Progenitor cell of endocrine pancreas (in vitro differentiated cells): ENCODE measurements at places on chromosomes 12 and 14.

DNA sequence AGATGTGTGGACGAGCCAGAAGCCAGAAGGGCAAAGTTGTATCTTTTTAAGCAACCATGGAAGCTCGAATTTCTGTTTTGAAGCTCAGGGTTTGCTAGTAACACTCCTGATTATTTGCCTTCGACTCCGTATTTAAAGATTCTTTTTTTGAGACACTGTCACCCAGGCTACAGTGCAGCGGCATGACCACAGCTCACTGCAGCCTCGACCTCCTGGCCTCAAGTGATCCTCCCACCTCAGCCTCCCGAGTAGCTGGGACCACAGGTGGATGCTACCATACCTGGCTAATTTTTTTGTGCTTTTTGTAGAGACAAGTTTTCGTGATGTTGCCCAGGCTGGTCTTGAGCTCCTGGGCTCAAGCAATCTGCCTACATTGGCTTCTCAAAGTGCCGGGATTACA is 18.7 kb upstream of the OASL start:
- DNase-seq, result no peak

DNA sequence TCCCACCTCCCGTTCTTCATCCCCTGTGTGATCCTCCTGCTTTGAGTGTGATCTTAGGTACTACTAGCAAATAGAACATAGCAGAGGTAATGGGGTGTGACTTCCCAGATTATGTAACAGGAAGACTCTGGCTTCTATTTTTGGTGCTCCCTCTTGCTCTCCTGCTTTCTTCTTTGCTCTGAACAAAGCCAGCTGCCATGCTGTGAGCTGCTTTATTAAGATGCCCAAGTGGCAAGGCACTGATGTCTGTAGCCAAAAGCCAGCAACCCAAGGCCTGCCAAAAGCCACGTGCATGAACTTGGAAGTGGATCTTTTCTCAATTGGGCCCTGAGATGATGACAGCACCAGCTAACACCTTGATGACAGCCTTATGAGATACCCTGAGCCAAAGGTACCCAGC is 5.8 kb upstream of the MFAP5 start:
- no peak for DNase-seq

GRCh38 chr14:66070542-66071319 is 415.4 kb upstream of the CCDC196 start:
- DNase-seq, result peak; percentile 77

- DNase-seq, result no peak
Measured at GRCh38 chr12:12582193-12582881, 19.7 kb upstream of the DUSP16 start.

DNA sequence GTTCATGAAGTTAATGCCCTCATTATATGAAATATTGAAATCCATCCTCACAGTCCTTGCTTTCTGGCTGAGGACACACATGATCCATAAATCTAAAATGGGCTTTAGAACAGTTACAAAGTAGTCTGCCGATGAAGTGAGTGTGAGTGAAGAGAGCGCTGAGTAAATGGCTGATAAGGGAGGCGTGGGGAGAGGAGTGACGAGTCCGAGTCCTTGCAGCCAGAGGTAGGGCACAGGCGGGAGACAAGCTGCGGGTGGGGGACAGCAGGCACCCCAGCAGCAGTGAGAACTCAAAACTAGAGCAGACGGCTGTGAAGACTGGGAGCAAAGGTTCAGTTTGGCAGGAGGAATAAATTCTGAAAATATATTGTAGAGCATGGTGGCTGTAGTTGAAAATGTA is 140.1 kb upstream of the ATP2B1 start:
- DNase-seq, result no peak

GRCh38 chr12:51662728-51663154 is 71.7 kb downstream of the SCN8A start:
- DNase-seq, result no peak

GRCh38 chr12:107760207-107760808 is 629 bp downstream of the PRDM4 start:
- peak; percentile 15 for DNase-seq

DNA sequence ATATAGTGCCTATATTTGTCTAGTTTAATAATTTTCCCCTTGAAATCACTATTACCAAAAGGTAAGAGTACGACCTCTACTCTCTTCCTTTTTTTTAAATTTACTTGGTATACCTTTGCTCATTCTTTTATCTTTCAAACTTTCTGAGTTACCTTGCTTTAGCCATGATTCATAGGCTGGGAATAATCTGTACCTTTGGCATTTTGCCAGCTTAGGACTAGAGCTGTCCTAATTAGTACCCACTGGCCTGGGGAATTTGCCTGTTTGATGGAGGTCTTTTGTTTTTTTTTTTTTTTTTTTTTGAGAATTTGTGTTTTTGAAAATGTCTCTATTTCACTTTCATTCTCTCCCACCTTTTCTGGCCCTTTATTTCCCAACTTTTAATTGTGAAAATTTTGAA is 8.7 kb upstream of the SLC4A8 start:
- DNase-seq, result no peak

DNA sequence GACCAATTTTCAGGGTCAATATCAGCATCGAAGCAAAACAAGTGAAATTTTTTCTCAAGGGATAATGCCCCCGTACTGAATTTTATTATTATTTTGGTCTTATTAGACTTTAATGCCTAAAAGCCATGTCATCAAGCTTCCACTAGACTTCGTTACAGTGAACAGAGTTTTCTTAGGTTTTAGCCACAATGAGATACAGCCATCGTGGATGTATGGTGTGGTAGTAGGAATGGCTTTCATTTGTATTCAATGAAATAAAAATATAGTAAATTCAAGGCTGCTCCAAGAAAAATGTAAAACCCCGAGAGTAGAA is 11.7 kb downstream of the TAOK3 start:
- no peak for DNase-seq

GRCh38 chr14:24463884-24464785 is 21.6 kb upstream of the SDR39U1 start:
- DNase-seq, result no peak

- no peak for DNase-seq
Measured at GRCh38 chr14:75025082-75025481, 22.4 kb downstream of the EIF2B2 start.

DNA sequence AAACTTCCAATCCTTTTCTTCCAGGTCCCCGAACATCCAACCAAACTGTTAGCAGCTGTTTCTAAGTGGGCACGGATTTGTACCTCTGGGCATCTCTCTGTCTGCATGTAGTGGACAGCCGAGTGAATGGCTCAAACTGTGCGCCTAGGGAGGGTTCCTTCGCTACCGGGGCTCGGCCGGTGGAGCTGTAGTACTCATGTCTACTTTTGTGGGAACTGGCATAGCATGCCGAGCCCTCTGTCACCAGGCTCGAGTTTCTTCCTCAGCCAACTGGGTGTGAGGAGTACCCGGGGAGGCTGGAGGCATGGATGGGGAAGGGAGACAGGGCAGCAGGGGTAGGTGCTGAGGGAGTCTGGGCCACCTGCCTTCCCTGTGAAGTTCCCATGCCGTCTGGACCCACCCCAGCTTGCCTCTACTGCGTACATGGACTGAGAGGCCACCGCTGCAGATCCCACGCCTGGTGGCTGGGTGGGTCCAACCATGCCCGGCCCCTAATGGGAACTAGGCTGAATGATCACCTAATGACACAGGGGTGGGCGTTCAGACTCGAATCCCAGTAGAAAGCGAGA is 23.0 kb downstream of the TNFAIP2 start:
- DNase-seq, result no peak

GRCh38 chr14:104650981-104651875 is 38.2 kb upstream of the INF2 start:
- DNase-seq, result no peak

DNA sequence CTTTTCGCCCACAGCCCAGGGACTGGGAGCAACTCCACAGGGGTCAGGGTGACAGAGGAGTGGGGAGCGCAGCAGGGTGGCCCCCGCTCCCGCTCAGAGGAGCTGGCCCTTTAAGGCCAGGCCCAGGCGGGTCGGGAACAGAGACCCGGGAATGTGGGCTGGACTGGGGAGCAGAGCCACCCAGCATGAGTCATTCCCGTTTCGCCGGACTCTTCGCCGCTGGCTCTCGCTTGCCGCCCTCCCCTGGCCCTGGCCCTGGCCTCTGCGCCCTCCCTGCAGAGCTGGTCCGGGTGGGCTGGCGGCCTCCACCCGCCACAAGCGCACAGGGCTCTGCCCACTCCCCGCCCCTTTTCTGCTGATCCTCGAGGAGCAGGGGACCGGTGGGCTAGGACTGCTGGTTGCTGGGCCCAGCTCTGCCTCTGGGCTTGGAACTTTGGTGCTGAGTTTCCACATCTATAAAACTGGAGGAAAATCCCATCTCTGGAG is 92.8 kb downstream of the NINJ2 start:
- peak; percentile 54 for DNase-seq

- no peak for DNase-seq
Measured at GRCh38 chr14:93056840-93057585, 58.7 kb downstream of the ITPK1 start.

DNA sequence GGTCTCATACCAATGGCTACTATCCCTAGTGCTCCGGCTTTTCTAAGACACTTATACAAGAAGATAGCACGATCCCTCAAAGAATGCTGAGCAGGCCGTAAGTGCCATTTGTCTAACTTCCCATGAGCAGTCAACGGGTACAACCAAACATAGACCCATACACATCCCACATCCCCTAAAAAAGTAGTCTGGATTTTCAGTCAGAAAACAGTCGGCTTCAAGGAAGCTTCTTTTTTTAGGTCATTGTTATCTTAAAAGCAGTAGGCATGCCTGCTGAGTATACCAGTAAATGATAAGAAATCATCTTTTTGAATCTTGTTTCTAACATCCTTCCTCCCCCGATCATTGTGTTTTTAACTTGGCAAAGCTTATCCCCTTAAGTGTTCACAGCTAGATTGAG is 19.8 kb downstream of the OSBPL8 start:
- no peak for DNase-seq

GRCh38 chr12:87836190-87836589 is 193.0 kb downstream of the C12orf50 start:
- no peak for DNase-seq

DNA sequence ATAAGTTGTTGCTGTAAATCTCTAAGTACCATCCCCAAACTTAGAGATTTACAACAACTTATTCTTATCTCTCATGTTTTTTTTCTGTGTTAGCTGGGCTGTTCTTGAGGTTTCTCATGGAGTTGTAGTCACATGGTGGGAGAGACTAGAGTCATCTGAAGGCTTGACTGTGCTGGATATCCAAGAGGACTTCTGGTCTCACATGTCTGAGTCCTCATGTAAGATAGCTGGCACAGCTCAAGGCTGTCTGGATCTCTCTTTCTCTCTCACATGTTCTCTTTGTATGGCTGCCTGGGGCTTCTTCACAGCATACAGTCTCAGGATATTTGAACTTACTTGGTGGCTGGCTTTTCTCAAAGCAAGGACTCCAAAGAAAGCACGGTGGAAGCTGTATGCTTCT is 63.8 kb downstream of the DACT1 start:
- no peak for DNase-seq

DNA sequence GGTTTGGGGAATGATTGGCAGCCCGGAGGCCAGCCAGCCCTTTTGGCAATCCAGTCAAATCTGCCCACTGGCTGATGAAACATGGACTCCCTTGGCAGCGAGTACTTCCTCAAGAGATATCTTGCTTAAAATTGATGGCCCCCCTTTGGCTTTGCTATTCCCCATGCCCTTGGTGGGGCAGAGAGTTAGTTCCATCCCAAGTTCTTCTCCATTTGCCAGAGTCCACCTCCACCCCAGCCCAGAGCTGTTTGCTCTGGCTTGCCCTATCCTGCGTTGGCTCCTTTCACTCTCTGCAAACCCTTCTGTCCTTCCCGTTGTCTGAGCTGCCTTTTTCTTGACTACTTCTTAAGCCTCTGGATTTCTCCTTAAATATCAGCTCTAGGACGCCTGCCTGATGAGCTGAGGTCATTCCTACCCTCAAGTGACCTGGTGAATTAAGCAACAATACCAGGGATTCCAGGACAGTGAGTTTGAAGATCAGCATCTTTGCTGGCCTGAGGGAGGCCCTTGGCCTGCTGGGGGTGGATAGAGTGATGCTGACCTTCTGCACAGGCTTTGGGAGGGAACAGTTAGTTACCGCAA is 212.0 kb downstream of the CACNA1C start:
- DNase-seq, result no peak

DNA sequence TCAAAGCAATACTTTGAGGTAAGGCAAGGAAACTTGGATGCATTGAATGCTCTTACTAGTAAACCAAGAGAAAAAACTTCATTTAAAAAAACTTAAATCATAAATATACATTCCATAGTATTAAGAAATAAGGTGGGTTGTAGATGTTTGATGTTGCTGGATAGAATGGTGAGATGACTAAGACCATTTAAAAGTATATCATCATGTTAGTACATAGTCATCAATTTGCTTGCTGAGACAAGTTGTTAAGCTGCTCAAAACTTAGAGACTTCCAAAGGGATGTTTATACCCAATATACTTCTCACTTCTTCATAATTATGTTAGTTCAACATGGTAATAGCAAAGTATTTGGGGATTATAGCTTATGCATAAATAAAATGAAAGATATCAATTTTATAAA is 675.5 kb upstream of the MGAT4C start:
- no peak for DNase-seq

- no peak for DNase-seq
Measured at GRCh38 chr14:70716958-70717357, 75.2 kb downstream of the TTC9 start.

DNA sequence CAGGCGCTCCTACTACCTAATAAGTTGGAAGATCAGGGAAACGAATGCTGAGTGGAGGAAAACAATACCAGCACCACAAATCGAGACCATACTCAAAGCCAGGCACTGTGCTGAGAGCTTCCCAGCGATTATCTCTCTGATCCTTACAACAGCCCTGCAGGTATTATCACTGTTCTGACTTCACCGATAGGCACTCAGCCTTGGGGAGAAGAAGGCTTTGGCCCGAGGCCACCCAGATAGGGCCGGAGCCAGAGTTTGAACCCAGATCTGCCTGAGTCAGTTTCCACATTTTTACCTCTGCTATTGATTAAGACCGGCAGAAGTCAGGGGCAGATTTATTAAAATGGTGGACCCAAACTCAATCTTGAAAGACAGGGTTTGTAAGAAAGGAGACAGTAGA is 4.9 kb downstream of the SVOP start:
- DNase-seq, result no peak

GRCh38 chr14:22289570-22289969 is 299.5 kb downstream of the DAD1 start:
- no peak for DNase-seq
